ENCODE measurements at places on chromosomes 13 and 19. TPM values are rescaled to one million over a fixed set of nuclear protein-coding genes. Genes with fewer than 3 reads are reported as not detected.

CACNA1A gene
- total RNA-seq, result 0.43 TPM

COMP gene
- total RNA-seq, result not detected

ATXN8OS gene
- not detected for total RNA-seq

CD33 gene
- total RNA-seq, result 2.9 TPM

STAP2 gene
- 17.4 TPM for total RNA-seq

DNA sequence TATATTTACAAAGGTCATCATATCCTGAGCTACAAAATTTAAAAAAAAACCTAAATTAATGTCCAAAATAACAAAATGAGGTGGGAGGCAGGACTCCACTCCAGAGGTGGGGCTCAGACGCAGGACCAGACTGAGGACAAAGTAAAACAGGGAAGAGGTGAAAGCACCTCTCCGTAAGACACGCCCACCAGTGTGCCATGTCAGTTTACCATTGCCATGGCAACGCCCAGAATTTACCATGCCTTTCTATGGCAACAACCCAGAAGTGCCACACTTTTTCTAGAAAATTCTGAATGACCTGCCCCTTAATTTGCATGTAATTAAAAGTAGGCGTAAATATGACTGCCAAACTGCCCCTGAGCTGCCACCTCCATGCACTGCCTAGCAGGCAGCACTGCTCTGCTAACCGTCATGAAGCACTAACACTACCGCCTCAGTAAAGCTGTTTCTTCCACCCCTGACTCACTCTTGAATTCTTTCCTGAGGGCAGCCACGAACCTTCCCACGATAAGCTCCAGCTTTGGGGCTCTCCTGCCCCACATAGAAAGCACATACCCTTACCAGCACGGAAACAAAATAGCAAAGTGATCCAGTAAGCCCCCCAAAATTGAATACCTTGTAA lies 22.3 kb upstream of the PDCD5 start:
- no peak for DNase-seq

DNA sequence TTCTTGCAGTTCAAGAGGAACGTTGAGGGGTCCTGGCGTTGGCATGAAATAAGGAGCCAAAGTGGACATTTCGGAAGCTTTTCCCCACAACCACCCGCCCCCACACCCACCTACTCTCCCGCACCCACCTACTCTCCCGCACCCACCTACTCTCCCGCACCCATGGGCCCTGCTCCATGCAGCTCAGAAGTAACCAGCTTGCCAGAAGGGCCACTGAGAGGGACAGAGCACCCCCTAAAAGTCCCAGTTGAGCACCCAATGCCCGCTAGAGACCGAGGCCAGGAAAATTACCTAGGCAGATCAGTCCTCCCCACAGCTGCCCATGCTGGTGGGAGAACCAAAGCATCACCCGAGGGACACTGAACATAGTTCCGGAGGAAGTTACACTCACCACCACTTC lies 11.8 kb downstream of the VSTM2B start:
- no peak for DNase-seq

GRCh38 chr13:31134039-31134711 lies 27.5 kb downstream of the HSPH1 start:
- DNase-seq, result no peak

DNA sequence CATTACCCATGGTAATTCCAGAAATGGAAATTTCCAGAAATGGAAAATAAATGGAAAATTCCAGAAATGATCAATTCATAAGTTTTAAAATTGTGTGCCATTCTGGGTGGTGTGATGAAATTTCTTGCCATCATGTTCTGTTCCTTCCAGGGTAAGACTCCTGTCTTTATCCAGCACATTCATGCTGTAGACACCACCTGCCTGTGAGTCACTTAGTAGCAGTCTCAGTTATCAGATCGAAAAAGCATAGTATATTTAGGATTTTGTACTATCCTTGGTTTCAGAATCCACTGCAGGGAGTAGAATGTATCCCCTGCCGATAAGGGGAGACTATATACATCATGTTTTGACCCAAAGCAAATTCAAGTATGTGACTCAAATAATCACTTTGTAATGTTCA lies 26.7 kb upstream of the CSNK1A1L start:
- DNase-seq, result no peak
